ENCODE measurements at places on chromosomes 16 and 17. TPM values are rescaled to one million over a fixed set of nuclear protein-coding genes. Genes with fewer than 3 reads are reported as not detected.

Gene FBXO39
- not detected for total RNA-seq

Gene ZNF385C
- total RNA-seq = 1.3 TPM

DNA sequence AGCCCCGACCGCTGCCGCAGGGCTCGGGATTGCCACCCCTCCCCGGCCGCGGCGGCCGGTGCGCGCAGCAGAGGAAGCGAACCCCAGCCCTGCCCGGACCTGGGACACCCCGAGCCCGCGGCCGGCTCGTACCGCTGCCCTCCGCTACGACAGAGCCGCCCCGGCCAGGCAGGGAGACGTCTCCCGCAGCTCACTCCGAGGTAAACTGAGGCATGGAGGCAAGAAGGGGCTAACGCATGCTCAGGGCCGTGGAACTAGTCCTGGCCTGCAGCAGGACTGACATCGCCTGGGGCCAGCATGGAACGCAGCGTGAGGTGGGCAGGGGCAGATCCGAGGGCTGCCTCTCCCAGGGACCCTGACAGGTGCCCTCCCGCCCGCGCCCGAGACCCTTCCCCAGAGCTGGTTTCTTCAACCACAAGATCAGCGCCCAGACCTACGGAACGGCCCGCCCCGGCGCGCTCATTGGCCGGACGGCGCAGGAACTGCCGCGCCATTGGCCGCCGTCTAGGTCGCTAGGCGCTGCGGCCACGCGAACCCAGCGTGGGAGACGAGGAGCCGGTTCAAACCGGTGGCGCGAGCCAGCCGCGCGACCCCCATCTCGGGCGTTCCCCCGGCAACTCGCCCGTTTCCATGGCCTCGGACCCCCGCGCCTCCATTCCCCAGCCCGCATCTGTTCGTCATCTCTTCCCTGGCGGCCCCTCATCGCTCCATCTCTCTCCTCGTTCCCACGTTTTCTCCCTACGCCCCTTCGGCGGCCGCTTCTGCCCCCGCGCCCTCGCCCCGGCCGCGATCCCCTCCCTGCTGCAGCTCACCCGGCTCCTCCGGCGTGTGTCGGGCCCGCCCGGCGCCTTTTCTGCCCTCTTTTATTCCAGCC, at the start of gene SLC43A2:
Gene SLC43A2 (minus strand): TSS at position 853 of the 874 bp plus-strand sequence. CDS start 960 bp downstream, outside the sequence.
- peak; percentile 83 for DNase-seq

GRCh38 chr17:40099619-40100418, 570 bp downstream of the NR1D1 start:
- DNase-seq = no peak

GRCh38 chr16:14056970-14057369, 14.1 kb upstream of the MRTFB start:
- DNase-seq = no peak

GRCh38 chr16:21009815-21010214, 109.2 kb downstream of the LYRM1 start:
- DNase-seq = no peak

DNA sequence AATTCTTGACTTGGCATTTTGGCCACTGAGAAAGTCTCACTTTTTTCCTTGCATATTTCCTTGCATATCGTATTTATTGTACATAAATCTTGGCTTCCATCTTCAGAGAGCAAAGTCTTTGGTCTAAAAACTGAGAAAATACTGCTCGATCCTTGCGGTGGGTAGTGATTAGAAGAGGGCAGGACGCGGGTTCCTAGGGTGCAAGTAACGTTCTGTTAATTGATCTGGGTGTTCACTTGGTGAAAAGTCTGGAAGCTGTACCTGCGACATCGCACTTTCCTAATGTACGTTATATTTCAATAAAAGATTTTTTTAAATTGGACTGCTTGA, 758 bp upstream of the UBALD2 start:
- no peak for DNase-seq

DNA sequence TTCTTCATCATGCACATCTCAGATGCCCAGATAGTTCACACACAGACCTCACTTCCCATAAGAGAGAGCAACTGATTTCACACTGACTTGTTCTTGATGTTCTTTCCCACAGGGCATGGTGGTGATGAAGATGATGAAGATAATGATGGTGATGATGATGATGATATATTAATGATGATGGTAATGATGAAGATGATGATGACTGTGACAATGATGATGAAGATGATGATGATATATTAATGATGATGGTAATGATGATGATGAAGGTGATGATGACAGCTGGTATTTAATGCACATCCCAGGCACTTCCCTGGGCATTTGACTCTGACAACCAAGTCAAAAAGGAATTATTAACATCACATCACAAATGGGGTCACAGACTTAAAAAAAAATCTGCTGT, 225.2 kb downstream of the MAF start:
- DNase-seq = no peak

- peak; percentile 57 for DNase-seq
These were observed 20.4 kb upstream of the PHB1 start for GRCh38 chr17:49434821-49435670.
